Naive thymus-derived CD4-positive, alpha-beta T cell (primary cell): ENCODE measurements at places on chromosomes 6 and 20. TPM values are rescaled to one million over a fixed set of nuclear protein-coding genes. Genes with fewer than 3 reads are reported as not detected.

GRCh38 chr6:36743032-36743431, 45.4 kb downstream of the RAB44 start:
- no peak overlapping the region for H3K27ac ChIP-seq
- H3K4me3 ChIP-seq = no peak overlapping the region

GRCh38 chr20:56592211-56592610, 36.9 kb upstream of the TFAP2C start:
- no peaks in the 10 kb centered on the region for H3K36me3 ChIP-seq
- no peak for DNase-seq
- no peak overlapping the region for H3K4me3 ChIP-seq
- H3K4me1 ChIP-seq = no peaks in the 10 kb centered on the region

- no peak for DNase-seq
- H3K4me3 ChIP-seq = no peak overlapping the region
- no peak overlapping the region for H3K27ac ChIP-seq
- no peaks in the 10 kb centered on the region for H3K27me3 ChIP-seq
- H3K4me1 ChIP-seq = peaks cover 14% of the 10 kb centered on the region
Measured at GRCh38 chr6:37099442-37099841, 70.5 kb upstream of the PIM1 start.

DNA sequence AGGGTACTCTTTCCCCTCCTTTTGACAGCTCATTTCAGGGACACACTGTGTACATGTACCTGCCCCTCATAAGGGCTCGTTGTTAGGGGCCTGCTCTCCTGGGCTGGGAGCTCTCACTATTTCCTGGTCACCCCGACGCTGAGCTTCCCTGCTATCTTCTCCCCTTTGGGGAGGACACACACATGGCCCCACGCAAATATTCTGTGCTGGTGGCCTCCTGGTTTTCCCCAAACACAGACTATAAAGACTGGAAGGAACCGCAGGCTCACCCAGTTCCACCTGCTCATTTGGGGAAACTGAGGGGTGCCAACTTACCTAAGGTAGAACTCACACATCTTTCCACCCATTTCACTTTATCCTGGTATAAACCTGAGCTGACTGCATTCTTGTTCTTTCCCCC, 301.4 kb upstream of the SUPT3H start:
- no peaks in the 10 kb centered on the region for H3K27me3 ChIP-seq
- DNase-seq = no peak
- peaks cover 27% of the 10 kb centered on the region for H3K4me1 ChIP-seq
- no peak overlapping the region for H3K4me3 ChIP-seq

The CALHM4 gene
- polyA plus RNA-seq = not detected

The SASH1 gene
- polyA plus RNA-seq = not detected

DNA sequence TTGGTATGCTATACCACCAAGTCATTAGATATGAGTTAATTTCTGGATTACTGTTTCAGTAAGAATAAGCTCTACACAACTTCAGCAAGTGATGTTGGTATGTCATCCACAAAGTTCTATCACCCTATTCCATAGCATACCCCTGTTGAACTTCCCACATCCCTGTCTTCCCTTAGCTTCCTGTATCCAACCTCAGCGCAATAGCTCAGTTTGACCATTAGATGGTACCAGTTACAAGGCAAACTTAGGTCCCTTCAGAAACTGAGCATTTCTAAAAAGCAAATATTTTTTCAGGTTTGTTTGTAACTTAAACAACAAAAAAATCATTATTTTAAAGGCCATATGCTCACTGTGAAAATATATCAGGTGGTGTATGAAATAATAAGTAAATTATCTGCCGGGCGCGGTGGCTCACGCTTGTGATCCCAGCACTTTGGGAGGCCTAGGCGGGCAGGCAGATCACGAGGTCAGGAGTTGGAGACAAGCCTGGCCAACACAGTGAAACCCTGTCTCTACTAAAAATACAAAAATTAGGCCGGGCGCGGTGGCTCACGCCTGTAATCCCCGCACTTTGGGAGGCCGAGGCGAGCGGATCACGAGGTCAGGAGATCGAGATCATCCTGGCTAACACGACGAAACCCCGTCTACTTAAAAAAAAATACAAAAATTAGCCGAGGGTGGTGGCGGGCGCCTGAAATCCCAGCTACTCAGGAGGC, 8.8 kb upstream of the MOG start:
- H3K36me3 ChIP-seq = no peaks in the 10 kb centered on the region
- no peak overlapping the region for H3K4me3 ChIP-seq
- no peak overlapping the region for H3K27ac ChIP-seq

DNA sequence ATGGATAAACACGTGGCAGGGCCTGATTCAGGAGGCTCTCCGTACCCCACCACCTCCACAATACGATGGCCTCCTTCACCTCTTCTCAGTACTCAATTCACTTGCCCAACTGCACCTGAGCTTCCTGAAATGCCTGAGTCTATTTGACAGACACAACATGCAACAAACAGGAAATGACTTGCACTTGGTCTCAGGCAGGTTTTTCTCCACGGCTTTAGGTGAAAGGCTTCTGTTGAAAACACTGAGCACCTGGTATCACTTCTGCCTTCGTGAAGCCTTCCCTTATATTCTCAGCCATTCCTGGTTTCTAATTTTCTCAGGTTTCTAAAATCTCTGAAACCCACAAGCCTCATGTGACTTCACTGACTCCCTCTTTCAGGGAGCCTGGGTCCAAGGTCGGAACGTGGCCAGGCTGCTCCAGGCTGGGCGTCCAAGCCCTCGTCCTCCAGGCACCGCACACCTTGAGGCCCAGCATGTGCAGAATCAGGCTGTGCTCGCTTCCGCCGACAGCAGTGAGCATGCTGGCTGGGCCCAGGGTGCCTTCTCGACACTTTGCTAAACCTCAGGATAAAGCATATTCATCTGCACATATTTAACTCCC, 34.7 kb downstream of the TAF4 start:
- H3K36me3 ChIP-seq = no peaks in the 10 kb centered on the region
- DNase-seq = no peak
- no peaks in the 10 kb centered on the region for H3K27me3 ChIP-seq

The RRAGD gene
- polyA plus RNA-seq = 2.4 TPM

- DNase-seq = no peak
- peaks cover 16% of the 10 kb centered on the region for H3K4me1 ChIP-seq
- no peaks in the 10 kb centered on the region for H3K27me3 ChIP-seq
Measured at GRCh38 chr6:116461331-116461931, at the start of gene CALHM6. CALHM6 (plus strand) TSS chr6:116461375; CDS start chr6:116461930, 555 bp downstream.

GRCh38 chr6:166293731-166294584, 14.2 kb downstream of the PRR18 start:
- H3K27ac ChIP-seq = no peak overlapping the region
- H3K4me3 ChIP-seq = no peak overlapping the region
- no peaks in the 10 kb centered on the region for H3K27me3 ChIP-seq
- DNase-seq = no peak

- H3K27me3 ChIP-seq = no peaks in the 10 kb centered on the region
- DNase-seq = no peak
- H3K27ac ChIP-seq = no peak overlapping the region
- no peaks in the 10 kb centered on the region for H3K4me1 ChIP-seq
- no peak overlapping the region for H3K4me3 ChIP-seq
- no peaks in the 10 kb centered on the region for H3K36me3 ChIP-seq
Measured at GRCh38 chr6:53376661-53377226, 28.0 kb upstream of the ELOVL5 start.

- no peaks in the 10 kb centered on the region for H3K36me3 ChIP-seq
- no peak for DNase-seq
- H3K4me3 ChIP-seq = no peak overlapping the region
Measured at GRCh38 chr6:143370812-143371370, 79.6 kb downstream of the ADAT2 start.

GRCh38 chr6:43845646-43846045, 75.6 kb downstream of the VEGFA start:
- no peak for DNase-seq
- no peak overlapping the region for H3K4me3 ChIP-seq
- no peaks in the 10 kb centered on the region for H3K4me1 ChIP-seq
- no peaks in the 10 kb centered on the region for H3K27me3 ChIP-seq

- no peaks in the 10 kb centered on the region for H3K27me3 ChIP-seq
- H3K4me1 ChIP-seq = peaks cover 12% of the 10 kb centered on the region
- no peak for DNase-seq
- no peaks in the 10 kb centered on the region for H3K36me3 ChIP-seq
- H3K27ac ChIP-seq = no peak overlapping the region
Measured at GRCh38 chr20:62645613-62646012, 3.3 kb downstream of the SLCO4A1 start.

GRCh38 chr6:50734488-50734887, 21.2 kb downstream of the TFAP2D start:
- no peak overlapping the region for H3K27ac ChIP-seq
- no peak overlapping the region for H3K4me3 ChIP-seq
- no peaks in the 10 kb centered on the region for H3K36me3 ChIP-seq
- no peaks in the 10 kb centered on the region for H3K4me1 ChIP-seq

DNA sequence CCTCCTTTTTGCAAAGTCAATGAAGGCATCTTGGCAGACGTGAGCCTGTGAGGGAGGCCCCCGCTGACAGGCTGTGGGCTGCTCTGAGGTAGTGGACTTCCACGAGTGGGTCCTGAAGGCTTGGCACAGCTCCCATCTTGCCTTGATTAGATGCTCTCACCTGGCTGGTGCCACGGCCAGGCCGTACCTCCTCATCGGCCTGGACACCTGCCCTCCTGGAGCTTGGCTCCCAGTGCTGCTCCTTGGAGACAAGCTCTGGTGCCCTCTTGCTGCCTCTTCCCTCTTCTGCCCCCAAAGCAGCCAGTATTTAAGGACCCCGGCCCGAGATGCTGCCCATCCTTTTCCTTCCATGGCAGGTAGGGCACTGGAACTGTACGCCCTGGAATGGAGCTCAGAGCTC, 93.5 kb downstream of the ERMARD start:
- no peak overlapping the region for H3K4me3 ChIP-seq
- H3K27me3 ChIP-seq = no peaks in the 10 kb centered on the region
- no peaks in the 10 kb centered on the region for H3K4me1 ChIP-seq
- H3K27ac ChIP-seq = no peak overlapping the region

DNA sequence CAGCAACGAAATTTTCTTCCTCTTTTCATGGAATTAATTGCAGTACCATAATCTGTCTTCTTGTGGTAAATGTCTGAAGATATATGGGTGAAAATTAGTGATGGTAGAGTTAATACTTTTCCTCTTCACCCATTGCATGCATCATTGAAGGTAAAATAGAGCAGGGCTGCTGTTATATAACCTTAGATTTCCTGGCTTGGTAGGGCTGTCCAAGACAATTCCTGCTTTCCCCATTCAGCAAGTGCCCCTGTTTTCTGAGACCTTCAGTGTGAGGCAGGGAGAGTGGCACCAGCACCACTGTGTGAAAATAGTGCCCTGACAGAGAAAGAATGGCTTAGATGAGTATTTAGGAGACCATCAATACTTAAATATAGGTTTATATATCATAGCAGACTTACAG, 202.0 kb downstream of the ZFAND3 start:
- no peak for DNase-seq
- no peaks in the 10 kb centered on the region for H3K36me3 ChIP-seq
- no peak overlapping the region for H3K27ac ChIP-seq
- no peaks in the 10 kb centered on the region for H3K4me1 ChIP-seq
- H3K4me3 ChIP-seq = no peak overlapping the region

The HDAC2 gene
- polyA plus RNA-seq = 81.7 TPM

DNA sequence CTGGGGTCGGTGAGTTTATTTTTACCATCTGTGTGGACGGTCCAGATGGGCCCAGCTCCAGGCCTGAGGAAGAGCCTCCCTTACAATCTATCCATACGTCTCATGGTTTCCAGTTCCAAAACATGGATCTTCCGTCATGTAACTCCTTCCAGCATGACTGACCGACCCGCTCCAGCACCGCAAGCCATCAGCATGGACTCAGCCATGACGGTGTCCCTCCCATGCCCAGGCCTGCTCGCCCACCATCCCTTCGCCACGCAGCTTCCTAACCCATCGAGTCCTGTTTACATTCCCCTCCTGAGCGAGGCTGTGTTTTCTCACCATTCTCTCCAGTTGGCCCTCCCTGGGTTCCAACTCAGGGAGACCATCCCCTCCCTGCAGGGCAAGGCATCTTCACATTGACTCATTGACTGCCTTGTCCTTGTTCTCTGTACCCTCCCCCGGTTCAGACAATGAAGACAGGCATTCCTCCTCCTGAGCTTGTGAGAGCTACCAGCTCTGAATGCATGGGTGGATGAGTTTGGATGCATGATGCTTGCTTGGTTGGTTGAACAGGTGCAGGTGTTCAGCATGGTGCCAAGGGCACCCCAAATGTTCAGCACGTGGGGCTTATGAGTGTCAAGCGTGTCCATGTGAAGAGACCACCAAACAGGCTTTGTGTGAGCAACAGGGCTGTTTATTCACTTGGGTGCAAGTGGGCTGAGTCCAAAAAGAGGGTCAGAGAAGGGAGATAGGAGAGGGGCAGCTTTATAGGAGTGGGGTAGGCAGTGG, 235.8 kb downstream of the SMOC2 start:
- no peaks in the 10 kb centered on the region for H3K4me1 ChIP-seq
- DNase-seq = no peak
- no peaks in the 10 kb centered on the region for H3K27me3 ChIP-seq

The FILIP1 gene
- 0.12 TPM for polyA plus RNA-seq

The GINS1 gene
- 0.93 TPM for polyA plus RNA-seq

DNA sequence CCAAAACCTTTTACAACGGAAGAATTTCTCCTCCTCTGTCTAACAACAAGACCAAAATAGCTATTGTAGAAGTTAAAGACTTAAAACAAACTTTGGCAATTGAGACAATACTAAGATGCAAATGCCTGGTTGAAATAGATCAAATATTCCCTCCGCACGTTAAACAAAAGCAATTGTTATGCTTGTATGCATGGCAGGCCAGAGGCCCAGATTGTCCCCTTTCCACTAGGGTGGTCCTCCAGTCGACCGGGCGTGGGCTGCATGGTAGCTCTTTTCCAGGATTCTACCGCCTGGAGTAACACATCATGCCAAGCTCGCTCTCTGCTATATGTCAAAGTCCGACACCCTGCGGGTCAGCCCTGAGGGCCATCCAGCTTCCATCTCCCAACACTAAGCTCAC, 234.7 kb downstream of the RNGTT start:
- no peaks in the 10 kb centered on the region for H3K27me3 ChIP-seq
- no peak overlapping the region for H3K27ac ChIP-seq
- no peaks in the 10 kb centered on the region for H3K4me1 ChIP-seq
- DNase-seq = no peak

The CLDN20 gene
- polyA plus RNA-seq = not detected

DNA sequence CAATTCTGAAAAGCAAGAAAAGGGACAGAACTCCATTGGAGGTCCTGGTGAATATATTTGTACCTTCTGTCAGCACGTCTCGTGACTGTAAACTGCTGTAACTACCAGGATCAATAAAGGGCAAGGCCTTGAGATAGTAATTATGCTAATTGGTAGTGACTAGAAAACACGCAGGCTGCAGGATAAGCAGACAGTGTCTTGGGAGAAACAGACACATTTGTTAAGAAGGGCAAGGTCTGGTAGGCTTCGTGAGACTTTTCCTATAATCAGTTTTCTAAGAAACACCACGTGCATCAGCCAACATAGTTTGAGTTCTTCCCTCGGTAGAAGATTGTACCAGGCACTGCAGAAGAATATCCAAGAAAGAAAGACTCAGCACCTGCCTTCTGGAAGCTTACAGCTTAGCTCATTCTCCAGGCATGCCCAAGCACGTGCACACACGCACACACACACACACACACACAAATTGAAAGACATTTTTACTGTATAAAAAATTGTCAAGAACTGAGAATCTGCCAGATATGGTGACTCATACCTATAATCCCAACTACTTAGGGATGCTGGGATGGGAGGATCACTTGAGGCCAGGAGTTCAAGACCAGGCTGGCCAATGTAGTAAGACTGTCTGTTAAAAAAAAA, 167.0 kb upstream of the SASH1 start:
- H3K27me3 ChIP-seq = no peaks in the 10 kb centered on the region
- no peaks in the 10 kb centered on the region for H3K36me3 ChIP-seq
- H3K4me1 ChIP-seq = no peaks in the 10 kb centered on the region
- no peak overlapping the region for H3K4me3 ChIP-seq

The COL12A1 gene
- polyA plus RNA-seq = not detected

GRCh38 chr6:23137611-23138010, 568.2 kb downstream of the HDGFL1 start:
- no peak for DNase-seq
- no peaks in the 10 kb centered on the region for H3K27me3 ChIP-seq
- H3K4me1 ChIP-seq = no peaks in the 10 kb centered on the region
- H3K4me3 ChIP-seq = no peak overlapping the region
- H3K36me3 ChIP-seq = no peaks in the 10 kb centered on the region
